ENCODE measurements at places on chromosomes 4 and X.

DNA sequence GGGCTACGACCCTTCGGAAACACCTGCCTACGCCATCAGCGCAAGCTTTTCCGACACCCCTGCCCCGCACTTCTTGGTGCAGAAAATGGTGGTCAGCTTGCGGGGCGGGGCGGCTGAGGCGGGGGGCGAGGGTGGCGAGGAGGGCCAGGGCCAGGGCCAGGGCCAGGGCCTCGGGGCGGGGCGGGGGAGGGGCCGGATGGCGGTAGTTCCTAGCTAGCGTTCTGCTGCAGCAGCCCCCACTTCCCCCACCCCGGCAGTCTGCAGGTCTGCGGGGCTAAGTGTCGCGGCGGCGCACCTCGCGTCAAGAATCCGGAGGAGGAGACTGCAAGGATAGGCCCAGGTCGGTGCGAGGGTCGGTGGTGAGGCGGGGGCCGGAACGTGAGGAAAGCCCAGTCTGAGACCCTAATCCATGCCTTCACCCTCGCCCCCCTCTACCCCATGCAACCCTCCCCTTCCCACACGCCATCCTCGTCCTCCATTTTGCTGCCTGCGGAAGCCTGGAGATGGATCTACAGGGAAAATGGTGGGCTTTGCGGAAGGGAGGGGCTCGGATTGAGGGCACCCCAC is 600 bp downstream of the BEX4 start:
- peak; percentile 9 for DNase-seq

- no peak for DNase-seq
Measured at GRCh38 chr4:96317891-96318290, 478.0 kb downstream of the PDHA2 start.

DNA sequence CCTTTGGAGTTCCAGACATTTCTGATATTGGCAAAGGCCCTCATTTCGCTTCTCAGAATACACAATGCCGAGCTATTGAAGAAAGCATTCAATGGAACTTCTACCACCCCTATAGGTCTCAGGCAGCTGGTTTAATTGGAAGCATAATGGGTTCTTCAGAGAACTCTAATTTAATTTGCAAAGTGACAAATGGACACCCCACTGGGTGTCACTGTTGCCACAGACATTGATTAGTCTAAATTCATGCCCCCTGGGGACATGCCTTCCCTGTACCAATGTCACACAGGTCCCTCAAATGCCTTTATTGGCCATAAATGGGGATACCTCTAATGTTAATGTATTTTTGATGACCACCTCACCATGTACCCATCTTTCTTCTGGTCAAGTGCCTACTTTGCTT is 22.9 kb upstream of the TMEM255A start:
- DNase-seq: no peak

GRCh38 chrX:106894978-106895452 is 8.1 kb downstream of the RIPPLY1 start:
- DNase-seq: no peak

DNA sequence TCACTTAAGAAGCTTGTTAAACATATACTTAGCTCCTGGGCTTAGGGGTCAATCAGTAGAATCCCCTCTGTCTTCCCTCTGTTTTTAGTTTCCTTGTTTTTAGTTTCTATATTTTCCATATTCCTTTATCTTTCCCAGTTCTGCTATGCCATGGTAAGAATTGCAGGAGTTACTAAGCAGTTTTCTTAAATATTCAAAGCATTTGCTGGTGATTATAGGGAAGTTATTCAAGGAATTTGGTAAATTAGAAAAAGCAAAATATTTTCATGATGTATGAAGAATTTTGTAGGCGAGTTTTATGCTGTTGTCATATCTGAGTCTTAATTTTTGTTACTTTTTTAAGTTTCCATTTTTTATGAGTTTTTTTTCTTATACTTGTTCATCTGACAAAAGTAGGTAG is 91.6 kb upstream of the NUDT6 start:
- DNase-seq: no peak

DNA sequence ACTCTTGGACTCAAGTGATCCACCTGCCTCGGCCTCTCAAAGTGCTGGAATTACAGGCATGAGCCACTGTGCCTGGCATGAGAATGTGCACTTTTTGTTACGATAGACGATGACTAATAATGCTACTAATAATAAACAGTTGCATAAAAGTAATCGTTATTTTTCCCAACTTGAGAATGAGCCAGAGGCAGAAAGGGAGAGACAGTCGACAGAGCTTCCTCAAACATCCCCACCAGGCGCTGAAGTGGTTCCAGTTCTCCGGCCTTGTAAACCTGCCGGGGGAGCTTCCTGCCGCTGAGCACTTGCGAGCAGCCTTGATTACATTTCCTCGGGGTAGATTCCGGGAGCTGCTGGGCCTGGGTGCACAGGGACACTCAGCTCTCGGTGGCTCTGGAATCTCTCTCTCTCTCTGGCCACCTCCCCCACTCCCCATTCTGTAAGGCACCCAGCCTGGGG is 8.9 kb upstream of the HTRA3 start:
- DNase-seq: no peak

- DNase-seq: no peak
Measured at GRCh38 chr4:69196209-69196965, 18.2 kb downstream of the UGT2B11 start.

GRCh38 chr4:88960576-88960975 is 96.4 kb downstream of the FAM13A start:
- DNase-seq: no peak

DNA sequence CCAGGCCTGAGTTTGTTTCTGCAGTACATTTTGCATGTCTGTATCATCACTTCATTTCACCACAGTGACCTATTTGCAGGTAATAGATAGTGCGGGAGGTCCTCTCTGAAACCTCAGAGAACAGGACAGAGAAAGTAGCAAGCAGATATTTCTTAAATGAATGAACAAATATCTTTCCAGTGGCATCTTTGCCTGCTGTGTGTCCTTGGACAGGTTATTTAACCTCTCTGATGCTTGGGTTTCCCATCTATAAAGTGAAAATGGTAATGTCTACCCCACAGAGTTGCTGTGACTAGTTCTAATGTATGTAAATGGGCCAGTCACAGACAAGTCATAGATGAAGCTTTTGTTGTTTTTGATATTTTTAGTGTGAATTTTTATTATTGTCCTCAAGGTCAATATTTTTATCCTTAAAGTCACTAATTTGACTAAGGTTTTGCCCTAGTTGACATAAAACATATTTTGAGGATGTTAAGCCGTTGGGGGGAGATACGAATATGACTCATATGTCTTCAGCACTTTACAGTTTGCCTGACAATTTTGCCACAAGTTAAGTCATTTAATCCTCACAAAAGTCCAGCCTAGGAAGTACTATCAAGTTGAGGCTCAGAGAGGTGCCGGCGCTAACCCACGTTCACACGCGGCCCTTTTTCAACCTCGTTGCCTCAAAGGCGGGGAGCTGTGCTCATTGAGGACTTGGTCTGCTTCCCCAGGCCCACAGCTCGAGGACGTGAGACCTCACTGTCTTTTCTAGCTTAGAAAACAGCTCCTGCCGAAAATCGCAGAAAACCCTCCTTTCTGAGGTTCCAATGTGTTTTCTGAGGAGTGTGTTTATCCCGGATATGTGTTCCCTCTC is 126.7 kb upstream of the STX18 start:
- DNase-seq: no peak

GRCh38 chr4:23900636-23901035 is 10.8 kb upstream of the PPARGC1A start:
- no peak for DNase-seq

All from hypothalamus (tissue), 51 donors.